Stimulated activated CD4-positive, alpha-beta T cell treated with anti-CD3 and anti-CD28 coated beads, Interleukin-1b, Interleukin-23, amount 100 ng/mL, for 1 hour (primary cell): ENCODE measurements at places on chromosomes 2 and 18.

- DNase-seq: no peak
Observed at GRCh38 chr2:76281156-76281841, 570.6 kb upstream of the GCFC2 start.

DNA sequence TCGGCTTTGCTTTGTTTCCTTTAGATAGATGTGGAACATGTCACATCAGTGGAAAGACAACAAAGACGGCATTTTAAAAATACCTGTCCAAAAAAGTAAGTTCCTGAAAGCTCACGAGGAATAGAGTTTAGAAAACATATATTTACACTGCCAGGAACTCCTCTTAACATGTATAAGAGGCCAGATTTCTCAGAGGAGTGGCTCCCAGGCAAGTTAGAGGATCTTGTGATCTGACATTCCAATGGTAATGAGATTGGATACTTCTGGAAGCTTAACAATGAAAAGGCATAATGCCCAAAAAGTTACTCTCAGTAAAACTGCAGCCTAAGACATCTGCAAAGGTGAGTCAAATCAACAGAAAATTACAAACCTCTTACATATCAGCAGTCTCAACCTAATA lies 77.1 kb downstream of the CYRIA start:
- DNase-seq: no peak

GRCh38 chr18:5980721-5981120 lies 85.4 kb upstream of the TMEM200C start:
- DNase-seq: no peak

DNA sequence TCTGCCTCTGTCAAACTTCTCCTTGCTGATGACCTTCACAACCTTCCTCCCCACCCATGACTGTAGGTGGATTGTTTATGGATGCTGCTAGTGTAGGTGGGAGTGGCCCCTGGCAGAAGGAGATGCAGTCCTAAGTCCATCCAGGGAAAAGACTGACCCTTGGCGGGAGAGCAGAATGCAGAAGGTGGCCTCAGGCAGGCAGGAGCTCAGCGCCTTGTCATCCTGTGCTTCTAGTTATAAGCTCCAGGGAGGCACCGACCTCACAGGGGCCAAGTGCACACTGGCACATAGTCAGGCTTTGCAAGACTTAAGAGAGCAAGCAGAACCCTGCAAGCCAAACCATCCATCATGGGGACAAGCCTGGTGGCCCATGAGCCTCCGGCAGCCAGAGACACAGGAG lies 74.4 kb downstream of the CAPN13 start:
- no peak for DNase-seq

GRCh38 chr2:53739032-53739431 lies 28.6 kb upstream of the CHAC2 start:
- DNase-seq: no peak

DNA sequence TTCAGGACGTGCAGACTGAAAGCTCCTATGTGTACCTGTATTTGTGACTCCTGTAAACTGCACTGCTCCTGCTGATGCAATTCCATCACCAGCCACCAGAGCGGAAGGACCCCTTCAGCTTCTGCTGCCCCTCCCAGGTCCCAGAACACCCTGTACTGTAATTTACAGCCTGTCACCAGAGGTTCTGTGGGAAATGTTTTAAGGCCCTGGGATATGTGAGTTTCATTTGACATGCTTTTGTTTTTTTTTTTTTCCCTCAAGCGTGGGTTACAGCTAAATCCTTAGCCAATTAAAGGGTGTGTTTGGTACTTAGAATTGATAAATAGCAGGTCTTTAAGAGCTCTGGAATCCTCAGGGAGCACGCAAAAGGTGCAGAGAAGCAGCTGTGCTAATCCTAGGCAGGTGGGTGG lies 79.4 kb downstream of the KCTD1 start:
- DNase-seq: no peak

GRCh38 chr2:173874894-173875237 lies 90.3 kb downstream of the SP3 start:
- no peak for DNase-seq
